ENCODE measurements at places on chromosomes 3 and 15.

- DNase-seq = no peak
Observed at GRCh38 chr3:57689367-57690053, 3.4 kb downstream of the DENND6A start.

DNA sequence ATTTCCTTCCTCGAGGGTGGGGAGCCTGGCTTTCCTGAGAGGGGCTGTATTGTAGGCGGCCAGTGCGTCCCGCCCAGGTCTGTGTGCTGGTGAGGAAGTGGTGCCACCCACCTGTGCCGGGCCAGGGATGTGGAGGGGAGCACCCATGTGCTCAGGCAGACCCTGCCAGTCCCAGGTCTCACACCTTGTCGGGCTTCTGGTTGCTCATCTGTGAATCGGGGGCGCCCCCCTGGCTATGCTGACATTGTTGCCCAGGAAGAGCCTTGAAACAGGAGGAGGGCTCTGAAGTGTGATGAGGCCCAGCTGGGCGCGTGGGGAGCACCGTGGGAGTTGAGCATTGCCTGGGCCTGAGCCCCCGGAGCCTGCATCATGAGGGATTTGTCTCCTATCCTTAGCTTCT lies 4.8 kb downstream of the FBLN2 start:
- DNase-seq = no peak

GRCh38 chr15:63381301-63382204 lies at the start of gene CA12:
TSS of gene CA12 (minus strand) at chr15:63381846. CDS start at chr15:63381720, 126 bp downstream.
- DNase-seq = no peak

DNA sequence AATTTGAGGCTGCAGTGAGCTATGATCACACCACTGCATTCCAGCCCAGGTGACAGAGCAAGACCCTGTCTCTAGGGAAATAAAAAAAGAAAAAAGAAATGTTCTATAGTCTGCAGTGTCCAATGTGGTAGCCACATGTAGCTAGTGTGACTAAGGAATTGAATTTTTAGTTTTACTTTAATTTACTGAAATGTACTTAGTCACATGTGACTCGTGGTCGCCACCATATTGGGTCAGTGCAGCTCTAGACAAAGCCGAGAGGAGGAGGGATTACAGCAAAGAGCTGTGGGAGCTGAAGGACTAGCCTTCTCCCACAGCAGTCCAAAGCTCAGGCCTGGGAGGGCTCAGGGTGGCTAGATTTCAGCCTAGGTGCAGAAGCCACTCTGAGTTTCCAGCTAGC lies 65.9 kb upstream of the NTRK3 start:
- no peak for DNase-seq

GRCh38 chr3:135865085-135865484 lies 100.4 kb upstream of the PPP2R3A start:
- no peak for DNase-seq

GRCh38 chr15:80450811-80451321 lies 46.7 kb downstream of the ARNT2 start:
- DNase-seq = no peak

DNA sequence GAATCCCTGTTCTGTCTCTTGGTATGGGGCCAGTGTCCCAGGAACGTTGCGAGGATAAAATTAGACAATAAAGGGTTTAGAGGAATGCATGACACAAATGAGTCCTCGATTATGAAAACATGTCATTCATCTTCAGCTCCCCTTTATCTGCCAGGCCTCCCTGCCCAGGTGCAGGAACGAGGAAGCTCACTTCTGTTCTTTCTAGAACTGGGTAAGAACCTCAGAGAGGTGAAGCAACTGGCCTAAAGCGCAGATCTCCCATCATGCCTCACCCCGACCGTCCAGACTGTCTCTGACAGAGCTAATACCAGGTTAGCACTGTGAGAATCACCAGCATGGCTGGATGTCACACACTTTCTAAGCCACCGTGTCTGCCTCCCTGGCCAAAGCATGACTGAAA lies 1.5 kb upstream of the ITIH1 start:
- DNase-seq = no peak

- DNase-seq = no peak
Observed at GRCh38 chr15:41567862-41568261, 8.8 kb downstream of the TYRO3 start.

DNA sequence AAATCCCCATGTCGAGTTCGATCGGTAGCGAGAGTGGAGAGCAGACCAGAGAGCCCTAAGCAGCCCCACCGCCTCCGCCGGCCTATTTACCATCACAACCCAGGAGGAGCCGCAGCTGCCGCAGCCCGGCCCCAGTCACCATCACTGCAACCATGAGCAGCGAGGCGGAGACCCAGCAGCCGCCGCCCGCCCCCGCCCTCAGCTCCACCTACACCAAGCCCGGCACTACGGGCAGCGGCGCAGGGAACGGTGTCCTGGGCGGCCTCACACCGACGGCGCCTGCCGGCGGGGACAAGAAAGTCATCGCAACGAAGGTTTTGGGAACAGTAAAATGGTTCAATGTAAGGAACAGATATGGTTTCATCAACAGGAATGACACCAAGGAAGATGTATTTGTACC lies 89.5 kb upstream of the TPM1 start:
- DNase-seq = no peak

- no peak for DNase-seq
Observed at GRCh38 chr15:66278671-66279070, 14.7 kb upstream of the DIS3L start.

- no peak for DNase-seq
Observed at GRCh38 chr3:5136919-5137429, 14.9 kb downstream of the ARL8B start.

- DNase-seq = no peak
Observed at GRCh38 chr15:43854801-43855200, 28.0 kb downstream of the WDR76 start.

- DNase-seq = no peak
Observed at GRCh38 chr3:33401781-33402180, 38.4 kb downstream of the UBP1 start.

DNA sequence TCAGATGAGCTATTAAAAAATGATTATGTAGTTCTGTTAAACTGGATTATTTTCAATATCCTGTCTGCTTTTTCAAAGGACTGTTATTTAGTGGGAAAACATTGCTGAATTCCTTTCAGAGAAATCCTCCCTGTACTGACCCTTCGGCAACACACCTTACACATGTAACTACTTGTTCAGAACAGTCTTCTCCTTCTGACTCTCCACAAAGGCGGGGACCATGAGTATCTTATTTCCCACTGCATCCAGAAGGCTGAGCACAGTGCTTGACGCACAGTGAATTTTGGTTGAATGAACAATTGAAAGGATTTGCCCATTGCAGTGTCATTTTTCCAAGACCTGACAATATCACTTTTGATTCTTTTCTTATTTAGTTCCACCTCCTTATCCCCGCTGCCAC lies 23.1 kb upstream of the CFAP161 start:
- no peak for DNase-seq

- DNase-seq = no peak
Observed at GRCh38 chr3:39106851-39107387, 508 bp downstream of the GORASP1 start.

DNA sequence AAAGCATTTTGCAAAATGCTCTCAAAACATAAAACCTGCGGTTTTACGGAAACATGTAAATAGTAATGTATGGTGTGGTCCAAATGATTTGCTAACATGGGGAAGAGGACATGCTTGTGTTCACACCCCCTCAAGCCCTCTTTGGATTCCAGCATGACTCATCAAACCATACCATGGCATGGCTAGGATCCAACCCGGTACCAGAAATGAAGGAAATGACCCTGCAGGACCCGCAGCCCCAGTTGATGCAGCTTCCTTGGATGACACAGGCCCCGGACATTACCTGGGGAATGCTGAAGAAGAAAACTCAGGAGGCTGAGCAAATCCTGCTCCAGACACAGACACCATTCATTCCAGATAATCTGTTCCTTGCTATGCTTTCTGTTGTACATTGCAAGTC lies 222.9 kb downstream of the DTWD1 start:
- DNase-seq = no peak

GRCh38 chr15:88745696-88746095 lies 57.5 kb upstream of the ACAN start:
- no peak for DNase-seq

DNA sequence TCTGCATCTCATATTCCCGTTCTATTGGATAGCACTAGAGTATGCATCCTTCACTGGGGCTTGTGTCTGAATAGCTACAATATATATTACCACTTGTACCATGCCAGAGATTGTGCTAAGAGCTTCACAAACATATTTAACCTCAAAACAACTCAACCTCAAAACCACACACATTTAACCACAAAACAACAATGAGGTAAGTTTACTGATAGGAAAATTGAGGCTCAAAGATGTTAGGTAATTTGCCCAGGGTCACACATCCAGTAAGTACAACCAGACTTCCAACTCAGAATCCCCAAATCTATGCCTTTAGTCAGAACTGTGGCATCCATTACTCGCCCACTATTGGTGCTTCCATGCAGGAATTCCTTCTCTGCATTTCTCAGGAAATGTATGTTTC lies 220.0 kb downstream of the FAM43A start:
- peak; percentile 29 for DNase-seq

- no peak for DNase-seq
Observed at GRCh38 chr3:49534581-49535441, 19.5 kb upstream of the BSN start.

DNA sequence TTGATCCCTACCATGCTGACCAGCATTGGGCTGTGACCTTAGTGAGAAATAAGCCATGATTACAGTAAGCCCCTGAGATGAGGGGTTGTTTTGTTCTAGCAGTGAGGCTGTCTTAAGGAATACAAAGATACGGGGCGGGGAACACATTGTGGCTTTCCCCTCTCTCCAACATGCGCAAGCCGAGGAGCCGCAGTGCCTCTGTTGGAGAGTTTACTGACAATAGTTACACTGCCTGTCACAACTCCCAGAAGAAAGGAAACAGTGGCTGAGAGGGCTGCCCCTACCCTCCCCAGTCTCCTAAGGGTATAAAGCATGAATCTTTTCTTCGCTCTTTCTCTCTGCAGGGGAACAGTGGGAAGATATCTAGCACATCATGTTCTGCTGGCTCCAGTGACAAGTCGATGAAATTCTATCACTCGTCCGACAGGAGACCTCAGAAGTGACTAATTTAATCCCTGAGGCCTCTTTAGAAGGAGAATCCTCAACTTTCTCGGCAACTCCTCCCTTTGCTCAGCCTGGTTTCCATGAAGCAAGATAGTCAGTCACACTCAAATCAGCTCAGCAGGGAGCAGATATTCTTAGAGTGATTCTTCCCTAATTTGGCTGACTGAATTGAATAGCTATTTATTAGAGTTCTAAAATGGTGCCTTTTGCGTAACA lies 409.0 kb upstream of the PROK2 start:
- DNase-seq = no peak
